ENCODE measurements at places on chromosomes 2 and 18.

DNA sequence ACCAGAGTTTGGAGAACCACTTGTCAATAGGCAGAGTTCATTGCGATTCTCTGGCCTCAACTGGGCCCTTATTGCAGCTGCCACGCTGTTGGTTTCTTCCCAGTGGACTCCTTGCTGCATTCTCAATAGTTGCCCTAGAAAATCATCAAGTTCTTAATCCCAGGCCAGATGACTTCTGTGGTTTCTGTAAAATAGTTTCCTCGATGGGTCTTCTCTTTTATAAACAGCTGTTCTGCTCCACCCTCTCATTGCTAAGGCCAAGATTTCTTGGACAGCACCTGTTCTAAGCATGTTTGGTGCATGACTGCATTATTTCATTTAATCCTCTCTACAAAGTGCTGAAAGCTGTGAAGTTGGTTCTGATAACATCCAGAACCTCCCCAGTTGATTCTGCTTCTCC, 131.0 kb downstream of the BCL2L11 start:
- DNase-seq = no peak

- DNase-seq = no peak
Measured at GRCh38 chr2:28546242-28546641, 50.4 kb downstream of the PLB1 start.

- no peak for DNase-seq
Measured at GRCh38 chr2:164595031-164595430, 26.3 kb downstream of the GRB14 start.

- no peak for DNase-seq
Measured at GRCh38 chr2:1975060-1975459, 230.7 kb upstream of the PXDN start.
